T-helper 1 cell (primary cell): ENCODE measurements at places on chromosomes 4 and X.

- DNase-seq, result no peak
Measured at GRCh38 chrX:131747173-131747572, 203.3 kb downstream of the OR13H1 start.

DNA sequence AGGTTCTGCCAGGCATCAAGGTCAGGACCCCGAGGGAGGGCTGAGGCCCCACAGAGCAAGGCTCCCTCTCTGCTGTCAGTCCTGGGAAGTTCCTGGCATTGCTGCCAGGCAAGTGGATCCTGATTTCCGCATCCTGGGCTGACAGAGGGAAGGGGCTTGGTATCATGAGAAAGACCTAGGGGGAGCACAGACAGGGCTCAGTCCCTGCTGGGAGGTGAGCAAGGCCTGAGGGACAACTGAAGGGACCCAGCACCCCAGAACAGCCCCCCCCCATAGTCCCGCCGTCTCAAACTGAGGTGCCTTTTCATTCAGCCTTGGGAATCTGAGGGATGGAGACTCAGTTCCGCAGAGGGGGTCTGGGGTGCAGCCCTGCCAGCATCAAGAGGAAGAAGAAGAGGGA, 971 bp downstream of the MAGEA11 start:
- no peak for DNase-seq

GRCh38 chrX:53685711-53686110, 808 bp downstream of the HUWE1 start:
- no peak for DNase-seq

DNA sequence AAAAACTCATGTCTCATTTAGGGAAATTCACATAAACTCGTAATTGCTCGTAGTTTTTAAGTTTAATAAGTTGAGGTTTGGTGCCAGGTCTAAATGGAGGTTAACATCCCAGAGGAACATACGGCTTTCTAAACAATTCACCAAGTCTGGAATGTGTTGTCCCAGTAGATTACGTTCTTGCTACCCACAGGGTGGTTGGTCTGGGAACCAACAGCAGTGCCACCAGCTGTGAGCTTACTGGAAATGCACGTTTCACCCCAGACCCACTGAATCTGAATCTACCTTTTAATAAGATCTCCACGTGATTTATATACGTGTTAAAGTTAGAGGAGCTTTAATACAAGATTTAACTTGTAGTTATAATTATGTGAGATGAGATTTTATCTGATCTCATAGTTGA, 134.3 kb downstream of the BMPR1B start:
- DNase-seq, result no peak

GRCh38 chr4:107192601-107193000, 156.5 kb upstream of the DKK2 start:
- no peak for DNase-seq

- no peak for DNase-seq
Measured at GRCh38 chr4:173316060-173316459, 18.1 kb downstream of the HMGB2 start.

GRCh38 chr4:88533088-88533790, 9.7 kb upstream of the PYURF start:
- no peak for DNase-seq

DNA sequence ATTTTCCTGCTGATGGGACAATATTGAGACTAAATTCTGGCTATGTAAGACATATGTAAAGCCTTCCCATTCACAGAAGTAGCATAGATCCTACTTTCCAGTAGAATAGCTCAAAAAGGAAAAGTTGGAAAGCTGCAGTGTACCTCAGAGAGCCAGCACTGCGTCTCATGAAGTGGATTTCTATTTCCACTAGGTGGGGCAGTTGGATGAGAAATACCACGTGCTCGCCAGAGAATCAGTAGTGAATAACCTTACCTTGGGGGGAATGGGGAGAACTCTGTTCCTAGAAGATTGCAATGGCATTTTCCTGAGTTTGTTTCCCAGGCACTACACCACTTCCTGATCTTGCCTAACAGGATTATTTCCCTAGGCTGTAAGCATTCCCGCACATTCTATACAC, 907.1 kb downstream of the FSTL5 start:
- no peak for DNase-seq

- DNase-seq, result no peak
Measured at GRCh38 chrX:39669668-39670067, 428.1 kb downstream of the BCOR start.

- DNase-seq, result no peak
Measured at GRCh38 chr4:38080061-38080974, 120.1 kb downstream of the PTTG2 start.

DNA sequence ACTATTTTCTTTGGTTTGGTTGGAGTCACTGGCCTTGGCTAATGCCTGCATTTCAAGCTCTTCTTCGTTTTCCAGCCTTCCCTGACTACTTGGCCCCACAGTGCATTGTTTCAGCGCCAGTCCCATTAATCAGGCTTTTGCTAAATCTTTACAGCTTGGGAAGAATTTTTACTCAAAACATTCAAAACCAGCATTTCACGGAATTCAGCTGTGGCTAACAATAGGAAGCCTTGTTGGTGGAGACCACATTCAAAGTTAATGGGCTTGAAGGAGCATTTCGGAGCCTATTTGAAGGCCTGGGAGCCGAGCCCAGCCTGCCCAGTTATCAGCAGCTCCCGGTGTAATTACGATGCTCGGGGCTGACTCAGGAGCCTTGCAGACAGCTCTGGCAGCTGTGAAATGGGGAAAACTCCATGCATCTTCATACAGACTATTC, 30.8 kb upstream of the VCX2 start:
- no peak for DNase-seq

DNA sequence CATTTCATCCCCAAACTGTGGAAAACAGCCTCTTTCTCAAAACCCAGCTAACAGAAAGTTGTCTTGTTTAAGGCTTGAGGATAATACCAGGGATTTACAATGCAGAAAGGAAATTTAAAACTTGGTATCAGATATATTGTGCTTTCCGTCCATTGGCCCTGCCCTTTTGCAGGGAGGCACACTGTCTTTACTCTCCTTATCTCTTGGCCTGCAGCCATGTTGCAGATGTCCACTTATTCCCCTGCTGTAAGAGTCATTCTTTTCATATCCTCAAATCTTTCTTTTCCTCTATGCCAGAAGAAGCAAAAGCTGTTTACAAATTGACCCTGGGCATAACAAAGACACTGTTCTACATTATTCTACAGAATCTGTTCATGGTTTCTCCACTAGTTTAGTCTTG, 75.6 kb upstream of the DYNLT3 start:
- DNase-seq, result no peak

DNA sequence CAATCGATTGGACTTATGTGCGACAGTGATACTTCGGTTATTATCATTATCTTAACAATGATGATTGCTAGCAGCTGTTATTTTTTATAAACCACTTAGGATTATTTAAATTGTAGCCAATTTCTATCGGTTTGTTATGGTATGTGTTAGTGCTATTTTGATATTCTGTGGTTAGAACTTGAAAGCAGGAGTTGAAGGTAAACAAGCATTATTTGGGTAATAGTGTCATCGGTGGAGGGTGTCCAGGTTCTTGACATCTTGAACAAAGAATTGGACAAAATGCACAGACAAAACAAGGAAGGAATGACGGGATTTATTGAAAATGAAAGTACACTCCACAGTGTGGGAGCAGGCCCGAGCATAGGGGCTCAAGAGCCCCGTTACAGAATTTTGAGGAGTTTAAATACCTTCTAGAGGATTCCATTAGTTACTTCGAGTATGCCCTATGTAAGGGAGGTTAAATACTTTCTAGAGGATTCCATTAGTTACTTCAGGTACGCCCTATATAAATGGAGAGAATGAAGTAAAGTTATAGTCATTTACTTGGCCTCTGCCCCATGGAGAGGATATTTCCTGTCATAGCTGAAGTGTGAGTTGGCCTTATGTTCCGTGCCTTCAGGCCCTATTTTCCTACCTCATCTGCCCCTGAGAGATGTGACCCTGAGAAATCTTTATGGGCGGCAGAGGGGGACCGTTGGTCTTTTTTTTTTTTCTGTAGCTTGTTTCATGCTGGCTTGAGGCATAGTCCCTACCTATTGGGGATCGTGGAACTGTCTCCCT, 13.1 kb downstream of the MOB1B start:
- DNase-seq, result no peak

GRCh38 chr4:186137196-186137794, 32.8 kb downstream of the FAM149A start:
- no peak for DNase-seq

DNA sequence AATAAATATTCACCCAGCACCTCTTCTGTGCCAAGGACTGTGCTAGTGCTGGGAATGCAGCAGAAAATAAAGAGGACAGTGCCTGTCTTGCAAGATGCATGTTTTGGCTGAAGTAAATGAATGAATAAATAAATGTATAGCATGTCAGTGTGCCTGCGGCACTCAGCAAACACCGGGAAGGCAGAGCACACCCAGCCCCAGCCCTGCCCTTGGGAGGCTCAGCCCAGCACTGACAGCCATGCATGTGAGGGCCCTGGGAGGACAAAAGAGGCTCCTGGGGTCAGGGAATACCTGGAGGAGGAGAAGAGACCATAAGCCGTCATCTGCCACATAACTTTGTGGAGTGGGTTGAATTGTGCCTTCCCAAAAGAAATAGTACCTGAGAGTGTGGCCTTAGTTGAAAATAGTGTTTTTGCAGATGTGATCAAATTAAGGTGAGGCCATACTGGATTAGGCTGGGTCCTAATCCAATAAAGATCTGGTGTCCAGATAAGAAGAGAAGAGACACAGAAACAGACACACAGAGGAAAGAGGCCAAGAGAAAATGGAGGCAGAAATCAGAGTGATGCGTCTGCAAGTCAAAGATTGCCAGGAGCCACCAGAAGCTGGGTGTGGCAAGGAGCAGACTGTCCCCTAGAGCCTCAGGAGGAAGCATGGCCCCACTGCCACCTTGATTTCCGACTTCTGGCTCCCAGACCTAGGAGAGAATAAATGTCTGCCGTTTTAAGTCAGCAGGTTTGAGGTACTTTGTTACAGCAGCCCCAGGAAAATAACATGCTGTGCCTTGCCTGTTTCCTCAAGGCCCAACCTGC, 16.3 kb downstream of the C4orf50 start:
- no peak for DNase-seq

- DNase-seq, result no peak
Measured at GRCh38 chrX:1291110-1291740, 22.6 kb downstream of the CSF2RA start.

DNA sequence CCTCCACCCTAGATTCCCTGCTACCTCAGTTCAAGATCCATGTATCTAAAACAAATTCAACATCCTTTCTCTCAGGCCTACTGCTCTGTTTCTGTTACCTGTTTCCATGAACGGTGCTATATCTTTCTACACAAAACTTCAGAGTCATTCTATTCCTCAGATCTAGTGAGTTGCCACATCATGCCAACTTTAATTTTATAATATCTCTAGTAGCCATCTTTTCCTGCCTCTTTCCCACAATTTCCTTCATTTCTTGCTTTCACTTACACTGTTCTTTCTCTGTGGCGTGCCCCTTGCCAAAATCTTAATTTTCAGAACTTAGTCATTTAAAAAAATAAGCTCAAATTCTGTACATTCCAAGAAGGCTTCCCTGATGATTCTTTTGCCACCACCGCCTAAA, 15.2 kb downstream of the GUCY1A1 start:
- no peak for DNase-seq

GRCh38 chrX:17616936-17617335, 120.4 kb upstream of the SCML1 start:
- no peak for DNase-seq

- DNase-seq, result no peak
Measured at GRCh38 chrX:111260451-111260850, 9.8 kb downstream of the CAPN6 start.

DNA sequence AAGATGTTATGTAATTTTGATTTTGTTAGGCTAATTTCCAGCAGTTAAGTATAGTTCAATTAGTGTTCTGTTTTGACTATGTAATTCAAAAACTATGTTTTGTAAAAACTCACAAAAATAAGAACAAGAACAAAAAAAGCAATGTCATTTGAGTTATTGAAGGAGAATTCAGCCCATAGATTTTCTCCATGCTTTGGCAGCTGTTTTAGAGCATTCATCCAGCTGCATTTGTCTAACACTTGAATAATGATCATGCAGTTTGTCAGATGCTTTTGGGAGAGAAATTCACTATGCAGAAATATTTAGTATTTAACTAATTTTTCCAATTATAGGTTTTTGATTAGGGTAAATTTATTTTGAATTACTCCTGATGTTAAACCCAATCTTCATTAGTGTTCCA, 14.2 kb downstream of the CPE start:
- DNase-seq, result no peak

- DNase-seq, result no peak
Measured at GRCh38 chr4:105807496-105807895, 87.8 kb upstream of the NPNT start.

GRCh38 chr4:129862461-129862860, 766.5 kb downstream of the C4orf33 start:
- no peak for DNase-seq

- DNase-seq, result no peak
Measured at GRCh38 chrX:120462370-120462769, 6.7 kb downstream of the LAMP2 start.

GRCh38 chrX:20231598-20231997, 35.1 kb downstream of the RPS6KA3 start:
- DNase-seq, result no peak

- DNase-seq, result no peak
Measured at GRCh38 chr4:33189169-33189568, 2469.0 kb downstream of the PCDH7 start.

DNA sequence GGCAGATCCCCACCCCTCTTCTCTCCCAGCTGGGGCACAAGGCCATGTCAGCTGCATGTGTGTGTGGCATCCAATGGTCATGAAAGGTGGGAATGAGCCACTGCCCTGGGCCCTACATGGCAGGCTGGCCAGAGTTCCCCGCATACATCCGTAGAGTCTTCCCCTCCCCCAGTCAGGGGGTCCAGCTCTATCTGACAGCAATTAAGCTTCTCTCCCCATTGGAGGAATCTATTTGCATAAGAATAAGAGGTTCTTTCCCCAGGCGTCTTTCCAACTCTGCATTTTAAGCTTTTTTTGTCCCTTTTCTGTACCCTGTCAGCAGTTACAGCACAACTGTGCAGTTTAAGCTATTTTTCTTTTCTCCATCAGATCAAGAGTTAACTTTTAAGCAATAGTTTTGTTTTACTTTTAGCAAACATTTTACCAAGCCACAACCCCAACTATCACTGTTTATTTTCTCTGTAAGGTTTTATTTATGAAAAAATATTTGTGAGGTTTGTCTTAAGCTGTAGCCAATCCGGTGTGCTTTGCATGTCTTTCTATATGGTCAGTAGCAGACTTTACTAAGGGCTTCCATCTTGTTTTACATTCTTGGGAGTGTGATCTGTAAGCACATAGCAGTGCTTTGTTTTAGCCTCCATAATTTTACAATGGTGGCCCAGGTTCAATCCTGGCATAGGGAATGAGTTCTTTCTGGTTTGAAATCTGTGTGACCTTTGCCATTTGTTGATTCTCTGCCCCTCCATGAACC, 28.7 kb downstream of the NLRP2B start:
- DNase-seq, result no peak

GRCh38 chr4:55673424-55673823, 37.3 kb upstream of the NMU start:
- DNase-seq, result no peak

GRCh38 chr4:139841464-139842195, 176.0 kb downstream of the MGST2 start:
- DNase-seq, result no peak
